Naive thymus-derived CD4-positive, alpha-beta T cell (primary cell): ENCODE measurements at places on chromosomes 6 and 20. TPM values are rescaled to one million over a fixed set of nuclear protein-coding genes. Genes with fewer than 3 reads are reported as not detected.
A peak's percentile ranks its signal among the peaks of the same experiment; 100 is the strongest.

- H3K4me3 ChIP-seq = no peak overlapping the region
- DNase-seq = no peak
- H3K27ac ChIP-seq = no peak overlapping the region
- no peaks in the 10 kb centered on the region for H3K27me3 ChIP-seq
- H3K4me1 ChIP-seq = no peaks in the 10 kb centered on the region
Observed at GRCh38 chr6:52555518-52556233, 21.2 kb downstream of the TRAM2 start.

COL9A3 gene
- 0.59 TPM for total RNA-seq

DNA sequence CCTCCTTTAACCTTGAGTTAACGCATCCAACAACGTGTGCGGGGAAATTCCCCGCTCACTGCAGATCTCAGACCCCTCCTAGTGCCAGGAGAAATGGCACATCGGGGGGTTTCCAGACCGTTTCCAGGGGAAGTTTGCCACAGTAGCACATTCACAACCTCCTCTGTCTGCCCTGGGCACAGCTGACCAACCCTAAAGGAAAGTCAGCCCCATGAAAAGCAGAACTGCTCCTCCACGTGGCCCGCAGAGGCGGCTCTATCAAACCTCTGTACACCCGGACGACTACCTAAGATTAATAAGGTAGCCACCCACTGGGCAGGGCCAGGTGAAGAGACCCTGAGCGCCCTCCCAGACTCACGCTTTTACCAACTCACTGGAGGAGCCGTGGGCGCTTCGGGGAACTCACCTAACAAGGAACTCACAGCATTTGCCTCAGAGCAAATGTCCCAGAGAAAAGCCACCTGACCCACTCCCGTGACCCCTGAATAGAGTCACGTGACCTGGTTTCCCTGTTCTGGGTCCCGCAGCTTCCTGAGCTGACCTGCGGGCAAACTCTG is 93.1 kb downstream of the PRND start:
- peaks cover 65% of the 10 kb centered on the region for H3K4me1 ChIP-seq
- peak overlapping the region; percentile 98 for H3K27ac ChIP-seq
- DNase-seq = no peak
- no peaks in the 10 kb centered on the region for H3K27me3 ChIP-seq

DNA sequence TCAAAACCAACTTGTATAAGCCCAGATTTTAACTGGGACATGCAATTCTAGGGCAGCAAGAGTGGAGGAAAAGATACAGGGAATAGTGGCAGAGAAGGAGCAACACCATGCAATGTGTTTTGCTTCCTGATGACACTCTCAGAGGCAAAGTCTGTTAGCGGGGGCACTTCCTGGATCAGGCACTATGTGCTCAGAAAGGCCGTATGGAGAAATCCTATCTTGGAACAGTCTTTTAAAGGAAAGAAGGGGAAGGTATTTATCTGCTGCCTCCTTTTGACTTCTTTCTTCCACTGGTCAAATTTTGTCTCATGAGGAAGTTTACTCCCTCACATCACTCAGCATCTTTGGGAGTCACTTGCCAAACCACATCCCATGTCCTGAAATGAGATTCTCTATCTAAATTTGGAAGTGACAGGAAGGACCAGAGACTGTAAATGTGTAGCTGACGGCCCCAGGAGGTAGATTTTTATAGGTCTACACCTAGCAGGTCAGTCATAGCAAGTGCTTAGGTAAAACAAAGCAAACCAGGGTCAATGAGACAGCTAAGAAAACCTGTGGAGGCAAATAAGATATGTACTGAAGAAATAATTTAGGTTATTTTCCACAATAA is 91.7 kb upstream of the ELOVL5 start:
- no peak for DNase-seq
- H3K4me1 ChIP-seq = no peaks in the 10 kb centered on the region
- H3K4me3 ChIP-seq = no peak overlapping the region
- H3K27ac ChIP-seq = no peak overlapping the region
- H3K27me3 ChIP-seq = no peaks in the 10 kb centered on the region
- no peaks in the 10 kb centered on the region for H3K36me3 ChIP-seq

- no peak overlapping the region for H3K27ac ChIP-seq
- DNase-seq = no peak
- H3K4me3 ChIP-seq = no peak overlapping the region
- H3K4me1 ChIP-seq = no peaks in the 10 kb centered on the region
- H3K36me3 ChIP-seq = no peaks in the 10 kb centered on the region
Observed at GRCh38 chr6:55574556-55574955, 4.4 kb downstream of the HMGCLL1 start.

DNA sequence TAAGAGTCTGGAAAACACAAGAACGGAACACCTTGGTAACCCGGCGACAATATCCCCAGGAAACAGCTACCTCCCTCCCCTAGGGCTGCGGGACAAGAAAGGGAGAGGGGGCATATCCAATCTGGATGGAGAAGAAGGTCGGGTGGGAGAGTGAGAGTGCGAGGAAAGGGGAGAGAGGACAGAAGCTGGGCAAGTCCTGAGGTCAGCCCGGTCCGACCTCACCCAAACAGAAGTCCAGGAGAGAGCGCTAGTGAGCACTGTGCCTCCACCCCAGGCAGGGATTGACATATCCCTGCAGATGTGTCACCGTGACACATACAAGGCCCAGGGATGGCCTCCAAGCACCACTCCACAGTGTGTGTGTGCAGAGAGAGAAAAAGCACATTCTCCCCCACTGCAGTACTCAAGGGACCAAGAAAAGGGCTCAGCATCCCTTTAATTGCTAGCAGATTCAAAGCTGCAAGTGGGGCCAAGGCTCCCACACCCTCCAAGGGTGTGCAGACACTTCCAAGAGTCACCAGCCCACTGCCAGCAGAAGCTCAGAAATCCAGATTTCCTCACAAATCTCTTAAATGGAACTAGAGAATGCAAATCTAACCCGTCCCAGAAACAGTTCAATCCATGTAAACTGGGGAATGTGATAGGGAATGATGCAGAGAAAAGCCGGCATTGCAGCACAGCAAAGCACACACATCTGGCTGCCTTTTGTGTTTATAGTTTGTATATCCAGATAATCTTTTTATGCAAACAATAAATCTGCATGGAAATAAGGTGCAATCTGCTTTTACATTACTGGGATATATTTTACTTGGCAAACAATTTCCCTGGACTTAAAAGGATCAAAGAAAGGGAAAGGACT is 3.1 kb downstream of the PXDC1 start:
- no peak overlapping the region for H3K4me3 ChIP-seq
- no peaks in the 10 kb centered on the region for H3K4me1 ChIP-seq
- peaks cover 7% of the 10 kb centered on the region for H3K27me3 ChIP-seq
- DNase-seq = no peak
